Upper lobe of left lung (tissue), 6 donors: ENCODE measurements at places on chromosomes 3 and 15.

- no peaks in the 10 kb centered on the region for H3K27me3 ChIP-seq
- peaks cover 21% of the 10 kb centered on the region for H3K36me3 ChIP-seq
- peak overlapping the region; percentile 76 for H3K27ac ChIP-seq
- no peak overlapping the region for H3K4me3 ChIP-seq
Measured at GRCh38 chr15:55267401-55268175, 22.0 kb downstream of the RAB27A start.

GRCh38 chr3:156643729-156644389 lies 30.5 kb upstream of the TIPARP start:
- no peak for DNase-seq
- H3K4me1 ChIP-seq = peaks cover 15% of the 10 kb centered on the region
- no peak overlapping the region for H3K27ac ChIP-seq
- no peaks in the 10 kb centered on the region for H3K27me3 ChIP-seq
- H3K36me3 ChIP-seq = no peaks in the 10 kb centered on the region
- H3K4me3 ChIP-seq = no peak overlapping the region

GRCh38 chr15:63186065-63186464 lies 3.3 kb upstream of the RAB8B start:
- peaks cover 6% of the 10 kb centered on the region for H3K4me1 ChIP-seq
- H3K27ac ChIP-seq = no peak overlapping the region
- H3K36me3 ChIP-seq = no peaks in the 10 kb centered on the region
- DNase-seq = no peak
- H3K27me3 ChIP-seq = no peaks in the 10 kb centered on the region

GRCh38 chr15:48814286-48814685 lies 3.4 kb upstream of the CEP152 start:
- no peak for DNase-seq
- H3K4me3 ChIP-seq = no peak overlapping the region
- H3K4me1 ChIP-seq = peaks cover 8% of the 10 kb centered on the region

DNA sequence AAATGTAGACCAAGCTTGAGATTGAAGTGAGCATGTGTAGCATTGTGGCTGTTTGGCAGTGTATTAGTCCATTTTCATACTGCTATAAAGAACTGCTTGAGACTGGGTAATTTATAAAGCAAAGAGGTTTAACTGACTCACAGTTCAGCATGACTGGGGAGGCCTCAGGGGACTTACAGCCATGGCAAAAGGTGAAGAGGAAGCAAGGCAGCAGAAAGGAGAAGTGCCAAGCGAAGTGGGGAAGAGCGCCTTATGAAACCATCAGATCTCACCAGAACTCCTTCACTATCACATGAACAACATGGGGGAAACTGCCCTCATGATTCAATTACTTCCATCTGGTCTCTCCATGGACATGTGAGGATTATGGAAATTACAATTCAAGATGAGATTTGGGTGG lies 8.6 kb upstream of the CERS3 start:
- peak overlapping the region; percentile 23 for H3K27ac ChIP-seq
- H3K4me1 ChIP-seq = no peaks in the 10 kb centered on the region
- no peaks in the 10 kb centered on the region for H3K27me3 ChIP-seq
